Stimulated activated CD8-positive, alpha-beta memory T cell treated with anti-CD3 and anti-CD28 coated beads, Interleukin-4, amount 100 ng/mL, for 48 hours (primary cell): ENCODE measurements at places on chromosomes 3 and 15.

GRCh38 chr3:31785734-31786133 lies 195.3 kb downstream of the OSBPL10 start:
- DNase-seq = no peak

DNA sequence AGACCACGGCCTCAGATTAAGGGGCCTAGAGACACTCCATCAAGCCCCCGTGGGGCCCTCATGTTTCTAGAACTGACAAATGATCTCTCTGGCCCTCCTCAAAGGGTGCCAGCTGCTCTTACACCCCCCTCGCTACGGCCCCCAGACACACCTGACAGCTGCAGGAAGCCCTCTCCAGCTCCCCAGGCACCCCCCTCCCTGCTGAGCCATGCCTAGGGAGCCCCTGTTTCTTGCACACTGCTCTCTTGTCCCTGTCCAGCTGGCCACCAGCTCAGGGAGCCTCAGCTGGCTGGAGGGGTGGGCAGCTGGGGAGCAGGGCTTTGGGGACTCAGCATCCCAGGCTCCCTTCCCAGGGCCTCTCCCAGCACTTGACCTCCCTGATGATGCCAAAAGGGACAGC lies 14.8 kb downstream of the TNK2 start:
- no peak for DNase-seq

- DNase-seq = no peak
Measured at GRCh38 chr3:184341925-184342324, 4.5 kb downstream of the FAM131A start.

DNA sequence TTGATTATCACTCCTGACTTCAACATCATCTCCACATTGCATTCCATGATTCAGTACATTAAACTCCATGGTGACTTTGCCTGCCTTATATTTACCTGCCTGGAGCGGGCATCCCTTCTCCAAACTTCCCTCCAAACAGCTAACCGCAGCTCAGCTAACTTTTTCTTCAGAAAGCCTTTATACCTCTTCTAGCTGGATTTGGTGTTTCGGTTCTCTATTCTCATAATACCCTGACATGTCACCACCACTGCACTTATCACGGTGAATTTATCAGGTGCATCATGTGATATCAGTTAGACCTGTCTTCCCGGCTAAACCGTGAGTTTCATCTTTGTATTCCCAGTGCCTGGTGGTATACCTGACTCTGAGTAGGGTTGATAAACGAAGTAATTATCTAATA lies 367.6 kb downstream of the UNC13C start:
- no peak for DNase-seq

- no peak for DNase-seq
Measured at GRCh38 chr3:62686503-62687294, 188.5 kb downstream of the CADPS start.
